ENCODE measurements at places on chromosomes 7 and 10. TPM values are rescaled to one million over a fixed set of nuclear protein-coding genes. Genes with fewer than 3 reads are reported as not detected.

DNA sequence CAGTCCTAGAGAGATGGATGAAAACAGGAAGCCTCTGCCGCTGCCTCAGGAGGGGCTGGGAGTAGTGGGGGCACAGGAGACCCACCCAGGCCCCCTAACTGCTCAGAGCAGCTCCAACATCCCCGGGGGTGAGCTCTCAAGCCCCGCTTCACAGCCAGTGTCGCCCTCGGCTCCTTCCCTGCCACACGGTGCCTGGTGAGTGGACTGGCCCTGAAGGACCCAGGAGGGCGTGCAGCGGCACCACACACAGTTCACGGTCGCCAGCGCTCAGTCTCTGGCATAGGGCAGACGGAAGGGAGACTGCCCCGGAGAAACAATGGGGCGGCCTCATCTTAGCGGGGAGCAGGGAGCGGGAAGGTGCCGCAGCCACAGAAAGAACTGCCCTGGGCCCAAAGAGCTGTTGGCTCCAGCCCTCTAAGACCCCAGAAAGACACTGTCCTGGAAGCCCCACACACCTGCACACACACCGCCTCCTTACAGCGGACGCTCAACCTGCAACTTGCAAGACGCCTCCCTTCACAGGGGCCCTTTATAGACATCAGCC, 1.2 kb downstream of the CLDN15 start:
- H3K27ac ChIP-seq, result no peak overlapping the region
- H3K4me3 ChIP-seq, result no peak overlapping the region
- peaks cover 33% of the 10 kb centered on the region for H3K4me1 ChIP-seq
- no peaks in the 10 kb centered on the region for H3K27me3 ChIP-seq

MSMB gene
- total RNA-seq, result not detected

- H3K27me3 ChIP-seq, result no peaks in the 10 kb centered on the region
- DNase-seq, result no peak
- peak overlapping the region; percentile 36 for H3K27ac ChIP-seq
These were observed 31.9 kb downstream of the ZEB1 start for GRCh38 chr10:31350891-31351290.

DNA sequence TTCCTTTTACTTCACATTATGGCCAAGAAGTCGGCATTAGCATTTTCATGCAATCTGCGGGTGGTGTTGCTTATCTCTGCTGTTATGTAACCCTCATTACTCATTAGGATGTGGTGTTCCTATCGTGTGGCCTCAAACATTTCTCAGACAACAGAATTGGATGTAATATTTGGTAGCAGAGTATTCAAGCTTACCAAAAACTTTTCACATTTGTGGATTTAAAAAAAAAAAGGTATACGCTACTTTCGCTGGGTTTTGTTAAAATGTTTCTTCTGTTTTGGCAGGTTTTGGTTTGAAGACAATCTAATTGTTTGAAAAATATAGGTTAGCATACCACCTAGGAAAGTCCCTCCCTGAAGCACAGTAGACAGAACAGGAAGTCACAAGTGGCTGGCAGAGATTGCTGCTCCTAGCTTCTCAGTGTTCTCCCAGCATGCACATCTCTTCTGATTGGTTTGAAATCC, 128.8 kb downstream of the GATA3 start:
- peaks cover 11% of the 10 kb centered on the region for H3K4me1 ChIP-seq
- H3K27me3 ChIP-seq, result no peaks in the 10 kb centered on the region
- no peak overlapping the region for H3K4me3 ChIP-seq
- H3K36me3 ChIP-seq, result no peaks in the 10 kb centered on the region

CARD11 gene
- 35.5 TPM for total RNA-seq

DNA sequence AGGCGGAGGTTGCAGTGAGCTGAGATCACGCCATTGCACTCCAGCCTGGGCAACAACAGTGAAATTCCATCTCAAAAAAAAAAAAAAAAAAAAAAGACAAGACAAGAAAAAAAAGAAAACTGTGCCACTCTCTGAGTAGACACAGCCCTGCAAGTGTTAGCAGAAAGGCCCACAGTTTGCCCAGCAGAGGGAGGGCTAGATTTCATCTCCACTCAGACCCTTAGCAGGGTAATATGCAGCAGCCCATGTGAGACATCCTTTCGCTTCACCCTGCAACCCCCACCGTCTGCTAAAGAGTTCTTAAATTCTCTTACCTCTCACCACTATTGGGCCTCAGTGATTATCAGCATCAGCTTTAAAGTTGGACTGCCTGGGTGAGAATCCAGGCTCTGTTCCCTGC, 38.2 kb downstream of the CTNNA3 start:
- no peak overlapping the region for H3K27ac ChIP-seq
- H3K4me1 ChIP-seq, result peaks cover 8% of the 10 kb centered on the region
- no peaks in the 10 kb centered on the region for H3K36me3 ChIP-seq
- no peaks in the 10 kb centered on the region for H3K27me3 ChIP-seq

- H3K27me3 ChIP-seq, result no peaks in the 10 kb centered on the region
- no peaks in the 10 kb centered on the region for H3K36me3 ChIP-seq
- H3K27ac ChIP-seq, result 0 out of 2 replicates have a peak overlapping the region, but pooled peaks have one; percentile 1
These were observed 16.3 kb upstream of the SLC29A4 start for GRCh38 chr7:5266191-5267028.

SPDYE6 gene
- not detected for total RNA-seq

Measured in WTC11 (cell line).